ENCODE measurements at places on chromosomes 12 and 14. TPM values are rescaled to one million over a fixed set of nuclear protein-coding genes. Genes with fewer than 3 reads are reported as not detected.

Gene FIGNL2
- total RNA-seq: 0.06 TPM

Gene SETD3
- 60.5 TPM for total RNA-seq

Gene LHX5
- 0.40 TPM for total RNA-seq

Gene LRFN5
- total RNA-seq: 0.95 TPM

Gene KIF26A
- total RNA-seq: 46.6 TPM

Gene RITA1
- total RNA-seq: 25.9 TPM

Gene IL22
- not detected for total RNA-seq

Gene IFNG
- total RNA-seq: not detected
